GDM1 (cell line): ENCODE measurements at places on chromosomes 11 and 22.

DNA sequence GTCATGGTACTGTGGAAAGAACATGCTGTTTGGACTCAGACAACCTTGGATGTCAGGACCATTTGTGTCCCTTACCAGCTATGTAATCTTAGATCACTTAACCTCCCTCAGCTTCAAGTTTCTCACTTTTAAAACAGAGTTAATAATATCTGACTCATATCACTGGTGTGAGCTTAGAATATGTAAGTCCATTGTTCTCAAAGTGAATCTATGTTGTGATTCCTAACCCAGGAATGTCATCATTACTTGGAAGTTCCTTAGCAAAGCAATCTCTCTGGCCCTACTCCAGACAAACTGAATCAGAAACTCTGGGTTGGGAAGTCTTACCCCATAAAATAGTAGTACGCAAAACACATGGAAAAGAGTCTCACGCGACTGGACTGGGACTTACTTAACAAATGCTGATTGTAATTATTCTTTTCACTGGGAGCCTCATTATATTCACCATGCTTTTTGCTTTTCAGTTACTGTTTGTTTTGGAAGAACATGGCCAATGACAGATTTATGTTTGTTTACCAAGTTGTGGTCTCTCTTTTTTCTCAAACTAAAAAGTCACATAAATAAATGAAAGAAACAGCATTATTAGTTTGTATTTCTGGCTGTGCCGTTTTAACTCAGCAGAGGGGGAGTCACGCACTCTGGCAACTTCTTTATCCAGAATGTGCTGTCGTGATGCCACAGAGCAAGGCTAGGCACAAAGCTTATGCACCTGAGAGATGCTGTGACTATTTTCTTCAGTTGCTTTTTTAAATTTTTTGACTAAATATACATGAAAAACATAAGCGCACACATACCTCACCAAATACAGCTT, 217.7 kb upstream of the CTSC start:
- no peak for DNase-seq

DNA sequence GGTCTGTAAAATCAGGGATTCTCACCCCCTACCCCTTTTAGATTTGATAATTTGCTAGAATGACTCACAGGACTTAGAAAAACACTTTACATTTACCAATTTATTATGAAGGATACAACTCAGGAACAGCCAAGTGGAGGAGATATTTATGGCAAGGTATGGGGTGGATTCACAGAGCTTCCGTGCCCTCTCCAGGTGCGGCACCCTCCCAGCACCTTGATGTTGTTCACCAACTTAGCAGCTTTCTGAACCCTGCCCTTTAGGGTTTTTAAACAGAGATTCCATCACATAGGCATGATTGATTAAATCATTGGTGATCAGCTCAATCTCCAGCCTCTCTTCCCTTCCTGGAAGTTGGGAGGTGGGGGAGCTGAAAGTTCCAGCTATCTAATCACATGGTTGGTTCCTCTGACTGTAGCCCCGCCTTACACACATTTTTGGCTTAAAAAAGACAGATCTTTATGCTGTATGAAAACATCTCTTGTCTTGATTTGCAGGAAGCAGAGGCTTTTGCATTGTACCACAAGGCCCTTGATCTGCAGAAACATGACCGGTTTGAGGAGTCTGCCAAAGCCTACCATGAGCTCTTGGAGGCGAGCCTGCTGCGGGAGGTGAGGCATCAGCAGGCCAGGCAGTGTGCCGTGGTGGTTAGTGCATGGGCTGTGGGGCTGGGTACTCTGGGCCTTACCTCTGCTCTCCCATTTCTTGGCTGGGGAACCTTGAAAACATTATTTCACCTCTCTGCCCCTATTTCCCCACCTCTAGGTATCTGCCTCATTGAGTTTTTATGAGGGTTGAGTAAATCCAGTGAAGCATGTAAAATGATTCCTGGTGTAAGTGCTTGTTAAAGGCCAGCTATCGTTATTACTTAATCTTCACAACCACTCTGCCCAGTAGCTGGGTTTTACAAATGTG, 27.0 kb downstream of the CABIN1 start:
- DNase-seq, result no peak

GRCh38 chr22:31340765-31341247, 5.3 kb downstream of the PATZ1 start:
- DNase-seq, result no peak

DNA sequence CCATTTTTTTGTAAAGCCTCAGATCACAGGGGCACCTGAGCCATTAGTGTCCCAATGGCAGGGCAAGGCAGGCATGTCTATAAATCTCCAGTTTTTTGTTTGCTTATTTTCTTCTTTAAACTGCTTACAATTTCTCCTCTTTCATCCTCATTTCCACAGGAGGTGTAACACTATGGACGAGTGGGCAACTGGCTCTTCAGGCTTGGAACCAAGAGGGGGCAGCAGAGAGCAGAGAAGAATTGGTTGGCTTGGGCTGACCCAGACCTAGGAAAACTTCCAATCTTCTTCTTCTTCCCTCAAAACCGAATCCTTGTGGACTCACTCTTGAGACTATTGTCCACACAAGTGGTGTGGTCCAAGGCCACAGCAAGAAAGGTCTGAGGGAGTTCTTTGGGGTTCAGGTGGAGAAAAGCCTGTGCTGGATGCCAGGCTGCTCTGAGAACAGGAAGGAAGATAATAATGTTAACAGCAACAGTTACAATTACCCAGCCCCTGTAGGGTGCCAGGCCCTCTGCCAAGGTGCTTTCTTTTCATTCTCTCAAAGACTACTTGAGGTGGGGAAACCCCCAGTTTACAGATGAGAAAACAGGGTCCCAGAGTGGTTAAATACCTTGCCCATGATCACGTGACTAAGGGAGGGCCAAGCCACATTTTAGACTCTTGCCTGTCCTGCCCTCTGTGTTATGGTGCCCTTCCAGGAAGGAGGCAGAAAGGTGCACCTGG, 70.7 kb upstream of the E2F8 start:
- no peak for DNase-seq

DNA sequence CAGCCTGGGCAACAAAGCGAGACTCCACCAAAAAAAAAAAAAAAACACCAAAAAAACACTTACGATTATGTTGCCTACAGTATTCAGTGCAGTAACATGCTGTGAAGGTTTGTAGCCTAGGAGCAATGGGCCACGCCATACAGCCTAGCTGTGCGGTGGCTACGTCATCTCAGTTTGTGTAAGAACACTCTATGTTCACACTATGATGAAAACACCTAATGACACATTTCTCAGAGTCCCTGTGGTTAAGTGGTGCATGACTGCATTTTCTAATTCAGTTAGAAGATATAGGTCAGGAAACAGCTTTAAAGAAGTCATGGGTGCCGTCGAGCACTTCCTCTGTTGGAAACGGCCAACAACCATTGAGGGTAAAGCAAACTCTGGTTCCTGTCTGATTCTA, 75.7 kb upstream of the ANO1 start:
- DNase-seq, result peak; percentile 72

GRCh38 chr11:125202362-125202880, 37.9 kb downstream of the PKNOX2 start:
- DNase-seq, result no peak

GRCh38 chr11:108559904-108560303, 33.7 kb downstream of the EXPH5 start:
- no peak for DNase-seq

GRCh38 chr11:110373051-110373702, 56.6 kb upstream of the FDX1 start:
- DNase-seq, result no peak

DNA sequence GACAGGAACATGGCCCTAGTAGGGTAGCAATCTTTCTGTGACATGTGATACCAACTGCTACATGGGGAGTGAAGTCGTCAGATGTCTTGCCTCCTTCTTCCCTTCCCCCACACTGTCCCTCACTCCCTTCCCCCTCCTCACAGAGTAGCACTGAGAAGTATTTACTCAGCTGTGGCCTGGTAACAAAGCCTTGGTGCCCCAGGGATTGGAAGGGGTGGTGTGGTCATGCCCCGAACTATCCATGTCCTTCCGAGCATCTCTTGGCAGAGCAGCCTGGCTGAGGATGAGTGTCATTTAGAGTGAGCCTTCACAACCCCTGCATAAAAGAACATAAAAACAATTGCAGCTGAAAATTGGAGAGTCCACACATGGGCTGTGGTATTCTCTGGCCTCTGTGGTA, 46.1 kb downstream of the ARFGAP2 start:
- DNase-seq, result no peak

DNA sequence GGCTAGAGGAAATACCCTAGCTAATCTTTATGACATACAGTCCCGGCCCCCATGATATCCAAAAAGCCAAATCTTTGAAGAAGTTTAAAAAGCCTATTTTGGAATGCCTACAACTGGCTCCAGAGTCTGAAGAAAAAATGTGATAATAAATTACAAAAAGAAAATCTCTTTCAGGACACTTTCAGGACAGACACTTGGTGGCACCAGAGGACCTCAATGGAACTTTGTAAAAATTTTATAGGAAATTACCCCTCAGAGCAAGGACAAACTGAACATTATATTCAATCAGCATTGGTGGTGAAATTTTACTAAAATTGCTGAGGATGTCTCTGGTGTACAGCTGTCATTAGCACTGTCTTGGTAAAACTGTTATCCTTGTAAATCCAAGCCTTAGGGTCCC, 81.0 kb downstream of the CCDC73 start:
- DNase-seq, result peak; percentile 2

GRCh38 chr11:86099874-86100273, 31.0 kb upstream of the PICALM start:
- DNase-seq, result no peak

GRCh38 chr11:133945087-133945974, 11.4 kb downstream of the IGSF9B start:
- DNase-seq, result no peak

- DNase-seq, result no peak
Observed at GRCh38 chr11:16605389-16605893, 133.0 kb upstream of the C11orf58 start.

GRCh38 chr22:26679003-26679629, 21.7 kb downstream of the MIAT start:
- peak; percentile 61 for DNase-seq

- DNase-seq, result no peak
Observed at GRCh38 chr11:65944767-65945166, 513 bp upstream of the TSGA10IP start.

DNA sequence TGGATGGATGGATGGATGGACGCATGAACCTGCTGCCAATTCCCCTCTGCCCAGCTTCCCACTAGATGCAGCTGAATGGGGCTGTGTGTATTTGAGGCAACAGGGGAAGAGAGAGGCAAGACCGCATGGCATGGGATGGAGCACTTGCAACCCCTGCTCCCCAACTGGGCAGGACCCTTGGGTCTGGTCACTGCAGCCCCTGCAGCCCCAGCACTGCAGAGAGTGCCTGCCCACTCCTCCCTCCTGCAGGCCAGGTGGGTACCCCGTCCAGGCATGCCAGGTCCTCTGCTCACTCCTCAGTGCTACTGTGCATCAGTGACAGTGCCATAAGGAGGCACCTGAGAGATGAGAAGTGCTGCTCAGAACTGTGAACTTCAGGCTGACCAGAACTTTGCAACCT, 40.3 kb downstream of the OSBPL5 start:
- DNase-seq, result no peak

DNA sequence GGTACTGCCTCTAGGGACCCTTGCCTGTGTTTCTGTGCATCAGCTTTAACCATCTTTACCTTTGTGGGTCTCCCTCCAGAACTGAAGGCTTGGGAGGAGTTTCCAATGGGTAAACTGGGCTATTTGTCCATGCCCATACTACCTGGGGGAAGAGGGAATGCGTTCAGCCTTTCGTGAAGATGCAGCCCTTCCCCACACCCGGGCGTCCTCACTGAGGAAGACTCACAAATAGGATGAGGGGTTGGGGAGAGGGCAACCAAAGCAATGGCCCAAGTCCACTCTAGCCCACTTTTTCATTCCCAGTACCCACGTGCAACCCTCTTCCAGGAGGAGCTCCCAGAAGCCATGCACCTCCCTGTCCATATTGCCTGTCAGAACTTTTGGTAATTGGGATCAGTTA, 61.8 kb upstream of the ADA2 start:
- no peak for DNase-seq

GRCh38 chr11:130546438-130546837, 98.0 kb downstream of the ADAMTS15 start:
- DNase-seq, result no peak

DNA sequence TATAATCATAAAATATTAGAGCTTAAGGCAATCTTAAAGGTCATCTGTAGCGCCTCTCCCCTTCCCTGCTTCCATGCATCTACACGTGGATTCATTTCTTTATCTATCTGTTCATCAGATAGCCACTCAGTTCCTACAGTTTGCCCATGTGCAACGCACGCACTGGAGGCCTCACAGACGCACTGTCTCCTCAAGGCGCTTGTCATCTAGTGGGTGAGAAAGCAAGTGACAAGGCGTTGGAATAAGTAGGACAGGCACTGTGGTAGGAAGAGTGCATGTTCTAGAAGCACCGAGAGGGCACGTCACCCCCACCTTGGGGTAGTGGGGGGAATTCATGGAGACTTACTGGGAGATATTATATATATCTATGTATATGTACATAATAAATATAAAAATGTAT, 20.8 kb upstream of the JAM3 start:
- DNase-seq, result no peak

DNA sequence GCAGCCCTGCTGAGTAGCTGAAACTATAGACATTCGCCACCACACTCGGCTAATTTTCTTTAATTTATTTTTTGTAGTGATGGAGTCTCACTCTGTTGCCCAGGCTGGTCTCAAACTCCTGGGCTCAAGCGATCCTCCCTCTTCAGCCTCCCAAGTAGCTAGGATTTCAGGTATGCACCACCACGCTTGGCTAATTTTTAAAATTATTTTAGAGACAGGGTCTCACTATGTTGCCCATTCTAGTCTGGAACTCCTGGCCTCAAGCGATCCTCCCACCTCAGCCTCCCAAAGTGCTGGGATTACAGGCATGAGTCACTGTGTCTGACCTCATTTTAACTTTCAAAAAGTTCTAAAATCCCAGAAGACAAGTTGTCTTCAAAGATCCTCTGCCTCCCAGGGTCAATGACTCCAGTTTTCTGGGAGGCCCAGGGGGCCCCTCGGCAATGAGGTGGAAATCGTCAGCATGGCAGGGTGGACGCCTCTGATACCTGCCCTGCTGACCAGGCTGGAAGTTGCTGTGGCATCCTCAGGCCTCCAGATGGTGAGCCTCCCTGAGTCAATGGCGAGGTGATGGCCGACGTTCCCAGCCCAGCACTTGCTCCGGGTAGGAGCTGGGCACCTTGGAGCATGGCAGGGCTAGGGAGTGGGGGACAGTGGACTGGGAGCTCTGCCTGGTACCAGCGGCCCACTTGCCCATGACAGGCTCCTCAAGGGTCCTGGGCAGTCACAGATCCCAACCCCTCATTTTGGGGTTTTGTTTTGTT, 31.1 kb downstream of the RPL3 start:
- no peak for DNase-seq

GRCh38 chr11:41578421-41579051, 119.1 kb upstream of the LRRC4C start:
- no peak for DNase-seq

DNA sequence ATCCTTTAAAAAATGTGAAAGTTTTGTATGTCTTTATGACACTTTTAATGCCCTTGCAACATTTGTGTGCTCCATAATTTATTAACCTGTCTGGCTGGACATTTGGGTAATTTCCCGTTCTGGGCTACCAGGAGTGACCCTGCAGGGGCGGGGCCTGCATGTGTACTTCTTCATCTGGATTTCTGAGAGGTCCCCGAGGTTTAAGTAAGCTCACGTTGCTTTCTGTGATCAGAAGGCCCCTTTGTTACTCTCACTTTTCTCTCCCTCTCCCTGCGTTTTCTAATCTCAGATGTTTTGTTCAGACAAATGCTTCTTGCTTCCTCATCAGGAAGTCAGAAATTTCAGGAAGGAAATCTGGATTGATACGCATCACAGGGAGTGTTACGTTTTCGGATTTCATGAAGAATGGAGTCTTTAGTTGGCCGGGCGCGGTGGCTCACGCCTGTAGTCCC, 78.9 kb upstream of the CRYBB3 start:
- DNase-seq, result no peak

GRCh38 chr11:68038718-68039525, at the start of gene TCIRG1:
TCIRG1 (plus strand) TSS chr11:68039025; CDS start chr11:68041272, 2,247 bp downstream.
- no peak for DNase-seq
